ENCODE measurements at places on chromosomes 12 and 14.

DNA sequence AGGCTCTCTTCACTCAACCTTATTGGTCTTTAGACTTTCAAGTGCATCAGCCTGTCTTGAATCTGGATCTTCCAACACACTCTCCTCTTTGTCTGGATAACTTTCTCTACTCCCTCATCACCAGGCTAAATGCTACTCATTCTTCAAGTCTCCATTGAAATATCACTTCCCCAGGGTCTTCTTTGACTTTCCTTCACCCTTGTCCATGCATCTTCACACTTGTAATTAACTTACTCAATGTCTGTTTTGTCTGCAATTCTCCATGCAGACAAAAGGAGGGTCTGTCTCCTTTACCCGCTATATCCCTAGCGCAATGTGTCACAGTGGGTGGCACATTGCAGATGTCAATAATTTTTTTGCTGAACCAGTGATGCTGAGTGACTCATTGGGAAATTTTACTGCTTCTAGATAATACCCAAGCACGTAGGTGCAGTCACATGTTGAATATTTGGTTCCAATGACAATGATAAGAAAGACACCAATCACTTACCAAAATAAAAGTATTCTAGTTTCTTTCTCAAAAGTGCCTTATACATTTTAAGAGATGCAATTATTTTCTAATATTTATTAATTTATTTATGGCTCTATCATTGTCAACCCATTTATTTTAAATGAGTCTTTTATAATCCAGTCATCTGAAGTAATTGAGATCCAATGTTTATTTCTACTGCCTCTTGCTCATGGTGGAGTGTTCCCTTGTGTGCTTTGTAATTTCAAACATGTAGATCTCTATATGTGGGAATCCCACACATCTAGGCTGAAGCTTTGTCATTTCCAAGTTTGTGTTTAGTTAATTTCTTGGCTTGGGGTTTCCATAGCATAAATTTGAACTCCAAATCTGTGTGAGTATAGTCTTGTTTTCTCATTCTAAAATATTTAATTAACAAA, 21.7 kb upstream of the RFC5 start:
- no peak for DNase-seq

- no peak for DNase-seq
Observed at GRCh38 chr12:22029991-22030390, 16.0 kb upstream of the CMAS start.

DNA sequence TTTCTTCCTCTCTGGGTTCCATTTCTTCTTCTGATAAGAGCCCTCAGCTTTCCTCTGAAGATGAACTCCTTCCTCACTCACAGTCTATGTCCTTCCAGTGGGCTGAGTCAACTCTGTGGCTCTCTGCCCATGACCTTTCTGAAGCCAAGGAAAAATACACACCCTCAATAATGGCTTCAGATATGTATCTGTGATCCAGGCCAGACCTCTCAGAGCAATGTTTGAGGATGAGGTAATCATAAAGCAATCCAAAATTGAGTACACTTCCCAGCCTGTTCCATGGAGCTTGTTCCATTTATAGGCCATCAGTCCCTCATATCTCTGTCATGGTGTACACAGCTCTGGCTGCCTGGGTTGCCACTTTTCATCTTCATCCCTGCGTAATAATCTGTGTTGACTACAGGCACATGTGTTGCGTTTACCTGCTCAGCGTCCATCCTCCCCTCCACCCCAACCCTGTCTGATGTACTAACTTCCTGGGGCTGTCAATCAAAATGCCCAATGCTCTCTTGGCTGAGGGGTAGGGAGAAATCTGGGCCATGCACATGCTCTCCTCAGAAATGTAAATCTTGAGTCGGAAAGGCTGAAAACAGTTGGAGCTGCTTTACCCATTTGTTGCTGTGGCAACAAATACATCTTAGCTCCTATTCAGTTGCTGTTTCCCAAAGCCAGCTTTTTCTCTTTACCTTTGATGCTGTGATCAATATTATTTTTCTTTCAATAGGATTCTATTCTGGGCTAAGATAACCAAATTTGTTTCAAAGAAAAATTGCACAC, 377.8 kb upstream of the TMEM132C start:
- no peak for DNase-seq

DNA sequence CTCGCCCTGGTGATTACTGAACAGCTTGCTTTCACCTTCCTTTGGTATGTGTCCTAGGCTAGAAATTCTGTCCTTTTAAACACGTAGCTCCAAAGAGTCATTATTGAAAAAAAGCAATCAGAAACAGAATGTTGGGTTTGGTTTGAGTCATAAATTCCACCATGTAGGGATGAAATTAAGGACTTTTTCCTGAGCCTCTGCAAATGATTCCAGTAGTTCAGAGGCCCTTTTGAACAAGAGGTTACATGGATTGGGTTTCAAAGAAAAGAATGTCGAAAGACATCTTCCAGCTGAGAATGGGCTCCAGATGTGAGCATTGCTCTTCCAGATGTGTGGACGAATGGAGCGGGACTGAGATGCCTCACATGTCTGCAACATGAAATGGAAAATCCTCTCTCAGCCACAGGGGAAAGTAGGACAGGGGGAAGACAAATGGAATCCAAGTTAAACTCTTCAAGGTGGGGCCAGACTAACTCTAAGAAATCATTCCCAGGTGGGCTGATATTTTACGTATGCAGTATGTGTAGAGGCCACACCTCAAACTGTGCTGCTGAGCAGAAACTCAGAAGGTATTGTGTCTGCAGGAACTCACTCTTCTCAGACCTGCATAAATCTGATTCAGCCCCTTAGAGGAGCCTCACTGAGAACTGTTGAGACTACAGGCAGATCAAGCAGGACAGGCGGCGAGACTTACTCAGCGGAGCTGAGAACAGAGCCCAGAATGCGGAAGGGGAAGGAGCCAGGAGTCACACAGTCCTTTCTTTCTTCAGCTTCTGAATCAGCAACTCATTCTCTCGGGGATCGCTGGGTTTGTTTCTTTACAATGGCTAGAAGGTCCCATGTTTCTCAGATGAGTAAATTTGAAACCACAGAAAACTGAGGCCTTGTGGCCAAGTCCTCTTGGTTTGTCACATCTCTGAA, 23.3 kb upstream of the EMP1 start:
- no peak for DNase-seq

DNA sequence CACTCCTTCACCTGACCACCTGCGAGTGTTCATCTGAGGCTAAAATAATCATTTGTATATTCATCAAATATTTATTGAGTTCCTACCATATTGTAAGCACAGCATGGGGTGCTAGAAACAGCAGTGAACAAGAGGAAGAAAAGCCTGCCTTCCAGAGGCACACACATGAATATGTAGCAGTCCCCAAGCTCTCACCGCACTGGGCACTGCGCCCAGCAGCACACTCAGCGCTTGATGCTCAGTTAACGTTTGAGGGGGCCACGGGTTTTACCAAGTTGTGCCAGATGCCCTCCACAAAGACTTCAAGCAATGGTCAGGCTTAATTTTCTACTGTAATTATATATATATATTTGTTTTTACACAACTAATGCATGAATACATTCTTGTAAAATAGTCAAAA, 52.0 kb downstream of the HELB start:
- DNase-seq = no peak
